ENCODE measurements at places on chromosomes 4 and X.

DNA sequence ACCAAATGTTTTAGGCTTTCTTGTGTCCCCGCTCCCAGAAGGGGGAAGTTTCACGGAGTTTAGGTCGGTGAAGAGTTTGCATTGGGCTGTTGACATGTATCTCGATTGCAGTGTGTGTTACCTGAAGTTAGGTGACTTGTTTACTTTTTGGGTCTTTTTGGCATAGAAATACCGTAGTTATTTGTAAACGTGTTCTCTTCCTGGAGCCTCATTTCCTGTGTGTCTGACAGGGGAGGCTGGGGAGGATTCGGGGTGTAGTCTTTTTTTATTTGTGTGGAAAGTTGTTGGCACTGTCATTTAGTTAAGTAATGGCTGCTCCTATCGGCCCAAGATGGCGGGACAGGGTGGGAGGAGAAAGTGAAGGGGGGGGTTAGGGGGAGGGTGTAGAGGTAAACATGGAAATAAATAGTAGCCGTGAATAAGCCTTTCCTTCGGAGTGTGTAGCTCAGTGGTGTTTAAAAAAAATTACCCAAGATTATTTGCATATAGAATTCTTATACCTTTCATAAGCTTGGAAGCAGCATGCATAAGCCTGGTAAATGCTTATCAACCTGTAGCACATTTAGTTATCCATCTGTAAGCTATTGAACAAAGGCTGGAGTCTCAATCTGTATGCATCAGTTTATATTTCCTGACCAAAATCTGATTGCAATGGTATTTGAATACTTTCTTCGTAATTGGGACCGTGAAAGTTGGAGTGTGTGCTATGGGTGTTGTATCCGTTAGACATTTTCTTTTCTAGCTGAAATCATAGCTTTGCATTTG is 1.6 kb downstream of the KDM6A start:
- DNase-seq: no peak

- DNase-seq: no peak
These were observed 115.1 kb downstream of the PPP3CA start for GRCh38 chr4:101232074-101232776.

DNA sequence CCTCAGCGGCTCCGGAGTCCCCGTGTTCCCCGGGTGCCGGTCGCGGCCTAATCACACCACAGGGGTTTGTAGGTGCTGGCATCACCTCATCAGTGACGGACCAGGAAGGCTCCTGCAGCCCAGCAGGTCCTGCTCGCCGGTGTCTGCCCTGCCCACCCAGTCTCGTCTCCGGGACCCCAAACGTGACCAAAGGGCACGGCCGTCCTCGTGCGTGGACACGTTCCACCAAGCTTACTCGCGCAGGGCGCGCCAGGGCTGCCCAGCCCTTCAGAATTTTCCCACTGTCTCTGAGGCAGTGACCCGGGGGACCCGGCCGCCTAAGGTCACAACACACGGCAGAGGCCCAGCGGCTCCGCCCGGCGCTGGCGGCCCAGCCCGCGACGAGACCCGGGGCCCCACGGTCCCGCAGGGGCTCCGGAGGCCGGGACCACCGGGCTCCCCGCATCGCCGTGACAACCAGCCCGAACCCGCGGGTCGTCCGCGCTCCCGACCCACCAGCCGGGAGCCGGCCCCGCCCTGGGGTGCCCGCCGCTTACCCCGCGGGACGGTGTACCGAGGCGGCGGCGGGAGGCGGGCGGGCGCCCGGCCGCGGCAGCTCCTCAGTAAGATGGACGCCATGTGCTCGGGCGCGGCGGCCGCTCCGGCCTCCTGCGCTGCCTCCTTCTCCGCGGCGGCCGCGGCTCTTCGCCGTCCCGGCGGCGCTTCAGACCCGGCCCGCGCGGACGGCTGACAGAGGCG is 454 bp downstream of the LETM1 start:
- DNase-seq: no peak

DNA sequence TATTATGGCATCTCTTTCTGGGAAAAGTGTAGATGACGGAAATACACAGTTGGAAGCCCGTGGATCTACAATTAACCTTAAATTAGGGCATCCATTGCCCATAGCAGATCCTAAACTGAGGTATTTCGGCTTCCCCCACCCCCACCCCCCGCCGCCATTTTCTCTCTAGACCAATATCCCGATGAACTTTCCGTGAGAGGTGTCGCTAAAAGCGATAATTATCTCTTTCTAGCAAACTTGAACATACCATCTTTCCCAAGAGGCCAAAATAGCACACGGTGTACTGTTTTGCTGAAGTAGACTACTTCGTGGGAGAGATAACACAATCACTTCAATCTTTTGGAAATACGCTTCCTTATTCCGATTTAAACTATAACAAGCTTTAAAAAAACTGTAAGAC is 554 bp downstream of the KLHL15 start:
- no peak for DNase-seq

DNA sequence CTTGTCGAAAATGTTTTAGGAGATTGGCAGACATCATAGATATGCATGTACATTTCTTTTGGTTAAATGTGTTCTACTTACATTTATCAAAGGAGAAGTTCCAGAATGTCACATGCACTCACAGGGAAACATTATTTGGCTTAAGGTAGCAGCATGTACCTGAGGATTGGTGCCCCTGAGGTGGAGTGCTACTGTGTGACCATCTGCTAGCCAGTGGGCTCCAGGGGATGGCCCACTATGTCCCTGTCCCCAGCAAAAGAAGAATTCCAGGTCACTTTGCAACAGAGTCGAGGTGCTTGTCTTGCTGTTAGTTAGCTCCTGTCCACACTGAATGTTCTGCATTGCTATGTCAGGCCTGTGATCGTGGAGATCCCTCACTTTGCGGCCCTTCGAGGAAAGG is 283.2 kb downstream of the ANK2 start:
- no peak for DNase-seq

DNA sequence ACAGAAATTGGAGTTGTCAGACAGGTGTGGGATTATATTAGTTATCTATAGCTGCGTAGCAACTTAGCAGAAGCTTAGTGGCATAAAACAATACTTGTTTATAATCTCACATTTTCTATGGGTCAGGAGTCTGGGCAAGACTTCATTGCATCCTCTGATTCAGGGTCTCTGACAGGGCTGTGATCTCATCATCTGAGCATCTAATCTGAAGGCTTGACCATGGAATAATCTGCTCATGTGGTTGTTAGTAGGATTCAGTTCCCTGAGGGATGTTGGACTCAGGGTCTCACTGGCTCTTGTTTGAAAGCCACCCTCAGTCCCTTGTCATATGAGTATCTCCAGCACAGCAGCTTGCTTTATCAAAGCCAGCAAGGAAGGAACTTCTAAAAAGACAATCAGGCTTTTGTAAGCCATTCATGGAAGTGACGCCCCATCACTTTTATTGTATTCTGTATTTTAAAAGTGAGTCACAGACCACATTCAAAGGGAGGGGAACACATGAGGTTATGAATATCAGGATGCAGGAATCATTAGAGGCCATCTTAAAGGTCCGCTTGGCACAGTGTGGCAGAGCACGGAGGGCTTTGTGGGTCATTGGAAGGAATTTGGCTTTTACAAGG is 37.2 kb upstream of the FAM9B start:
- DNase-seq: no peak

GRCh38 chr4:63618883-63619718 is 790.1 kb downstream of the TECRL start:
- DNase-seq: no peak

- no peak for DNase-seq
These were observed 6.7 kb downstream of the BBS12 start for GRCh38 chr4:122739174-122739573.

GRCh38 chr4:147714575-147715401 is 17.1 kb upstream of the ARHGAP10 start:
- DNase-seq: no peak

GRCh38 chr4:14047840-14048239 is 420.3 kb upstream of the BOD1L1 start:
- DNase-seq: no peak

DNA sequence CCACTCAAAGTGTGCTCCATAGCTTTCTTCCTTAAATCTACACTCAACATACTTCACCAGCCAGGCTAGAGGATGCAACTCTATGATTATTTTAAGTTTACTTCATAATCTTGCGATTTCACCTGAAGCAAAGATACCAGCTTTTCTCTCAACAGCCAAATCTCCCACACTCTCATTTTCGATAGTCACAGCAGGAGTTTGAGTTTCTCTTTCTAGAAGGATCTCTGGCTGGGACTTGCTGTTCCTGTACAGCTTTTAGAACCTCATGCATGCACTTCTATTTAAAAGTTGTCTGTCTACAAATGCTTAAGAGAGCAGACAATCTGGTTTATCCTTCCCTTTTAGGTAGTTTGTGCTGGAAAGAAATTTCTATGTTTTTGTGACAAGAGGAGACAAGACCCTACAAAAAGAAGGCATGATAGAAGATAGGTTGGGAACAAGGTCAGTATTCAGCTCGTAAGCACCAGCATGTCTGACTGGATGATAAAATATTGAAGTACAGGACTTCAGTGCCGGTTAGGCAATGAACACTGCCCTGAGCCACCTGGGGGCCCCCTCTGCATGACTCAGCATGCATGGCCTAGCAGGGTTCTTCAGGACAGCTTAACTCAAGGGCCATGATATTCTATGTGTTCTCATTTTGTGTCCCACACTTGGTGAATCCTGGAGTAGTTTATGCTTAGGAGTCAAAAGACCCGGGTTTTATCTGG is 65.6 kb downstream of the ATXN3L start:
- DNase-seq: no peak

- no peak for DNase-seq
These were observed at the start of gene BTC for GRCh38 chr4:74794382-74795010. Gene BTC (minus strand): TSS chr4:74794523. CDS start chr4:74794325, 198 bp downstream.

DNA sequence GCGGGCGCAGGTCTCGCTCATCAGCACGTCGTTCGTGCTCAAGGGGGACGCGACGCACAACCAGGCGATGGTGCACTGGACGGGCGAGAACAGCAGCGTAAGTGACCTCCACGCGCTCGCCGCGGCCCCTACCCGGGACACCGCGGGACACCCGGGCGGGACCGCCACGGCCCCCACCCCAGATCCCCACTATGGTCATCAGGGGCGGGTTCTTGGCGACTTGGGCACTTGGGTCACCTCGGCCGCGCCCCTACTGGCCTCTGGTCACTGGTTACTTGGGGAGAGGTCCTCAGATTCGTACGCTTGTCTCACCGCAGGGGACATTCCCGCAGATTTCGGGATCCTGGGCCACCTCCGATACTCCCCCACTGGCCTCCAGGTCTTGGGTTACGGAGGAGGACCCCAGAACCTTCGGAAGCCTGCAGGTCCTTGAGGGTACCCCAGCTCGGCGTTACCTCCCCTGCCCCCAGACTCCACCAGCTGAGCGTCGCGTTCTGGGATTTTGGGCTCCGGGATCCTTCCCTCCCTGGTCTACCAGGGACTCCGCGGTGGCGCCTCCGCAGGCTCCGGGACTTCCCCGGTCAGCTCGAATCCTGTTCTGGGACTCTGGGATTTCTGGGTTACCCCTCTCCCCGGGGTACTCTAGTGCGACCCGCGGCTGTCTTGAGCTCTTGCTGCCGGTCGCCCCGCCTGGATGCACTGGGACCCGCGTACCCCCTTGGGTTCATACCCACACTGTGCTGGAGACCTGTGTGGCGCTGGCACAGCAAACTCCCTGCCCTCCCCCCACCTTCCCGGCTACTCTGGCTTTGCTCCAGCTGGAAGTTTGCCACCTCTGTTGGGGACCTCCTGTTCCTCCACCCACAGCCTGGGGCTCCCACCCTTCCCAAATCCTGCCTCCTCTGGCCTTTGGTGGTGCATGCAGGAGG is 956 bp downstream of the SORCS2 start:
- no peak for DNase-seq

GRCh38 chr4:3851881-3852280 is 85.7 kb downstream of the ADRA2C start:
- DNase-seq: no peak

GRCh38 chr4:64682946-64683345 is 273.7 kb upstream of the TECRL start:
- no peak for DNase-seq

- no peak for DNase-seq
These were observed 168.7 kb downstream of the STK32B start for GRCh38 chr4:5220028-5220427.

- DNase-seq: no peak
These were observed 229.8 kb downstream of the DKK2 start for GRCh38 chr4:106806158-106806797.

- no peak for DNase-seq
These were observed 83.3 kb downstream of the EFNB1 start for GRCh38 chrX:68912113-68912512.
